Kidney (tissue), 22 donors: ENCODE measurements at places on chromosomes 3 and 15. TPM values are rescaled to one million over a fixed set of nuclear protein-coding genes. Genes with fewer than 3 reads are reported as not detected.

The CHRM5 gene
- 0.06 TPM for total RNA-seq

The ZFYVE19 gene
- 18.7 TPM for total RNA-seq

The SLC12A8 gene
- total RNA-seq = 29.1 TPM

The STRA6 gene
- total RNA-seq = 2.0 TPM

The PLA1A gene
- 6.7 TPM for total RNA-seq

The HHLA2 gene
- total RNA-seq = 5.1 TPM

- DNase-seq = no peak
Observed at GRCh38 chr3:135325096-135325495, 530.0 kb downstream of the EPHB1 start.

DNA sequence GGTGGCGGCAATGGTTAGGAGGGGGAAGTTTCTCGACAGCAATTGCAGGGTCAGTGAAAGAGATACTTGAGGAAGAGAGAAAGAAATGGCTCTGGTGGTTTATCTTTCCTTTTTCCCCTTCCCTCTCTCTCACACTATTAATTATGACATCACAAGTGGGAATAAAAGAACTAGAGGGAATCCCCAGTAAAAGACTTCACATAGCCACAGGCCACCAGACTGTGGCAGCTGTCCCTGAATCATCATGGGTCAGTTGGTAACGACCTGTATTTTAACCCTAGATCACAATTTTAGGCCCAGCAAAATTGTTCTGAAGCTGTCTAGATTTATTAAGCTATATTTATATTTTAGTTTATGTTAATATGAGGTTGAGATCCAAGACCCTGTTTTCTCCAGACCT, 40.3 kb downstream of the MBNL1 start:
- no peak for DNase-seq

DNA sequence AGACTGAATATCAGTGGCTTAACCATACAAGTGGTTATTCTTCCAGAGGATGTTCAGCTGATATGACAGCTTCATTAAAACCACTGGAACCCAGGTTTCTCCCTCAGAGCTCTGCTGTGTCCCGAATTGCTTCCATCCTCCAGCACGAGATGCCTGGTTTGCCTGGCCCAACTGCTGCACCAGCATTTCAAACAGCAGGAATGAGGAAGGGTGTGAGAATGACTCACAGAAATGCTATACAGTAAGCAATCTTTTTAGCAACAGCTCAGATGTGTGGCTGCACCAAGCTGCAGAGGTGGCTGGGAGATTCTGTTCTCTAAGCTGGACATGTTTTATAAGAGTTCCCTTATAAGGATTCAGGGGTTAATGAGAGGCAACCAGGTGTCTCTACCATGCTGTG, 271.0 kb downstream of the GABRG3 start:
- no peak for DNase-seq

- DNase-seq = no peak
Observed at GRCh38 chr15:85162237-85162636, 180.6 kb downstream of the PDE8A start.

DNA sequence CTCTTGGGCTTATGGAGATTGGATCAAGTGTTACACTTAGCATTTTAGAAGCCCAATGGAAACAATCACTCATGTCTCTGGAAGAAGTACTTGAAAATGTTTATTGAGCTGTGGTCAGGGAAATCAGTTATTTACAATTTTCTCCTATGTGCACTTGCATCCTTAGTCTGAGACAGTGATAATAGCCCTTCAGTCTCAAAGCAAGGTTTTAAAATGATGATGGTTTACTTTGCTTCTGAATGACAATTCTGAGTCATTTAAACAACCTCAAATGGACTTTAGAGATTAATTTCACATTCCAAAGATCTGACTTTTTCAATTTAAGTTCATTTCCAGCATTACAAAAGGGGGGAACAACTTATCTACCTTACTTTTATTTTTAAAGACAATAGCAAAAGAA, 20.1 kb downstream of the TIPARP start:
- DNase-seq = no peak

DNA sequence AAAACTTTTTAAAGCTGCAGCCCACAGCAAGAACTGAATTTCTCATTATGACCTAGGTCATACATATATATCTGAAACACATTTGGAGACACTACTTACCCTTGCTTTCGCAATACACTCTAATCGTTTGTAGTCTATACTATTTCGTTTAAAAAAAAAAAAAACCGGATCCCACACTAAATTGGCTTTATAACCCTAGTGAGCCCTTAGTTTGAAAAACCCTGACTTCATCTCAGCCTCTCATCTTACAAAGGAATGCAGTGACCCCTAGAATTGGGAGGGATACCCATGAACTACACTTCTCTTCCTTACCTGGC, 4.2 kb downstream of the RARRES1 start:
- no peak for DNase-seq

DNA sequence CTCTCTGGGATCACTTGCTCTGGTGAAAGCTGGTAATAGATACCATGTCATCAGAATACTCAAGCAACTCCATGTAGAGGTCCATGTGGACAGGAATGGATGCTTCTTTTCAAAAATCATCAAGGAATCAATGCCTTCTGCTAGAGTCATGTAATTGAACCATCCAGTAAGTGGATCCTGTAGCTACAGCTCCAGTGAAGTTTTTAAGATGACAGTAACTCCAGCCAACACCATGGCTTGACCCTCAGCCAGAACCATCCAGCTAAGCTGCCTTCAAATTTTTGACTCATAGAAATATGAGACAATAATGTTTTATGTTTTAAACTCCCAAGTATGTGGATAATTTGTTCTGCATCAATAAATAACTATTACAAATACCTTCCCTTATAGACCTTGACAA, 923.7 kb downstream of the EPHA3 start:
- DNase-seq = no peak

GRCh38 chr3:151168269-151169094, 34.5 kb downstream of the GPR171 start:
- DNase-seq = peak; percentile 64

DNA sequence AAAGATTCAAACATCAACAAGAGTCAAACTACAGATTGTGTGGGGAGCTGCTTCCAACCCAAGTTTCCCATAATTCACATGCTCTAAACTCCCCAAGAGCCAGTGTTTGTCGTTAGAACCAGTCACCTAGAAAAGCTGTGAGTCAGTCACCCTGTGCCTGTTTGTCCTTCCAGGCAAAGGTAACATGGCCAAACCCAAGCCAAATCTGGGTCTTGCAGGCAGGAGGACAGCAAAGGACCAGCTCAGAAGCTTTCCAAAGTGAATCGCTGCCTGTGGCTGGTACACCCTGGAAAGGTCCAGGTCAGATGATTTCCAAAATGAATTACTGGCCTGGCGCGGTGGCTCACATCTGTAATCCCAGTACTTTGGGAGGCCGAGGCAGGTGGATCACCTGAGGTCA, 251.5 kb downstream of the FAM43A start:
- no peak for DNase-seq

DNA sequence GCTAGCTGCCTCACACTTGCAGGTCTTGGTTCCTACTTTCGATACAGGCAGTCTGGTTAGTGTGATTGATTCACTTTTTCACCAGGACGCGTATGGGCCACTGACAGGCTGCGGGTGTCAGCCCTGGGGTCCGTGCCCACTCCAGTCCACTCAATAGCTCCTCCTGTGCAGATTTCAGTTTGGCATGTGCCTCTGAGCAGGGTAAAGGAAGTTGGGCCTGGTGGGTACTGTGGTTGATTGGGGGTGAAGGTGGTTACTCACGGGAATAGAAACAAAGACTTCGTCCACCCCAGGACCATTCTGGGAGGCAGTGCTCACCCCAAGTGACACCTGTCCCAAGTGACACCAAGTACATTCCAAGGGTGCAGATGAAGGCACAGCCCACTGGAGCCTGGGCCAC, 62.3 kb downstream of the EPHB1 start:
- no peak for DNase-seq

DNA sequence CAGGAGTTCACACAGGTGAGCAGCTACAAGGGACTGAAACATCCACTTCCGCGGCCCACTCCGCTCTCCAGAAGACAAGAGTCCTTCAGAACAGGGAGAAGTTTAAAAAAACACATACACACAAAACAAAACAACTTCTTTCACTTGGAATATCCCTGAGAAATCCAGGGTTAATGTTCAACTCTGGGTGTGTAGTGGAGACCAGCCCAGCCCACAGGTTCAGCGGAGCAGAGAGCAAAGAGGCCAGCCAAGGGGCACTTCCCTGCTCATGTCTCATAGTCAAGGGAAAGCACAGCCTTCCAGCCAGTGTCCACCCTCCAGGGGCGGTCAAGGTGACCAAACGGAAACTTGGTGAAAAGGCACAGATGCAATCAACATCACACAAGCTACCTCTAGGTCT, 41.6 kb downstream of the WNT5A start:
- peak; percentile 92 for DNase-seq

DNA sequence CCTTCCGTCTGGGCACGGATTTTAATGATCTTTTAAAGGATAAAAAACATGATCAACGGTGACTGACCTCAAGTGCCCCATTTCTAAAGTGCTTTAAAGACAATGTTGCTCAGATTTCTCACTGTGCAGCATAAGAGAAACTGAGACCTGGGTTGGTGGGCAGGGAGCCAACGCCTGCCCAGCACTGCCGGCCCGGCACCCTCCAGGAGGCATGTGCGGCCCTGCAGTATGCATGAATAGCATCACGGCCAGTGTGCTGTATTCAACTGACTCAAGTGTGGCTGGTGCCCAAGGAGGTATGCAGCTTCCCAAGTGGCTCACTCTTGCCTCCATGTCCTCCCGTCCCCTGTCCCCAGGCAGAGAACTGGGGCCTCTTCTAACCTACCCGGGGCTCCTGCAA, 30.3 kb downstream of the SEC61A1 start:
- DNase-seq = no peak
